ENCODE measurements at places on chromosomes 2 and 18.
A peak's percentile ranks its signal among the peaks of the same experiment; 100 is the strongest.

GRCh38 chr2:229265727-229266126 lies 5.4 kb downstream of the PID1 start:
- DNase-seq: no peak

- DNase-seq: no peak
These were observed 453.9 kb upstream of the TRIB2 start for GRCh38 chr2:12262681-12263436.

DNA sequence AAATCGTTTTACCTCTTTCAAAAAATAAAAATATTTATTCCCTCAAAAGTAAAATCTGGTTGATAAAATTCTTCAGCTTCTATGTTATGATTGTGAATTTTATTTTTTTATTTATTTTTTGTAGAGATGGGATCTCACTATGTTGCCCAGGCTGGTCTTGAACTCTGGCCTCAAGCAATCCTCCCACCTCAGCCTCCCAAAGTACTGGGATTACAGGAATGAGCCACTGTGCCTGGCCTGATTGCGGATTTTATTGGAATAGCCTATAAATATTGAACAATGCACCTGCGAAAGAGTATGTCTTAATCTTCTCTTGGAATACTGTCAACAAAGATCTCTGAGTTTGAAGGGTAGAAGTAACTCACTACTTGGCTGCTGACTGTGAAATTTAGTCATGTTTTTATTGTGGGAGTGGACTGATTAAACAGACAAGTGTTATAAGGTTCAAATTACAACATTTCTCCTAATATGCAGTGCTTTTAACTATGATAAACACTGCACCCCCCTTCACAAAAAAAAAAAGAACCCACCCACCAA lies 138.0 kb downstream of the AFF3 start:
- DNase-seq: no peak

- DNase-seq: no peak
These were observed 461.0 kb upstream of the CDH2 start for GRCh38 chr18:28637897-28638296.

DNA sequence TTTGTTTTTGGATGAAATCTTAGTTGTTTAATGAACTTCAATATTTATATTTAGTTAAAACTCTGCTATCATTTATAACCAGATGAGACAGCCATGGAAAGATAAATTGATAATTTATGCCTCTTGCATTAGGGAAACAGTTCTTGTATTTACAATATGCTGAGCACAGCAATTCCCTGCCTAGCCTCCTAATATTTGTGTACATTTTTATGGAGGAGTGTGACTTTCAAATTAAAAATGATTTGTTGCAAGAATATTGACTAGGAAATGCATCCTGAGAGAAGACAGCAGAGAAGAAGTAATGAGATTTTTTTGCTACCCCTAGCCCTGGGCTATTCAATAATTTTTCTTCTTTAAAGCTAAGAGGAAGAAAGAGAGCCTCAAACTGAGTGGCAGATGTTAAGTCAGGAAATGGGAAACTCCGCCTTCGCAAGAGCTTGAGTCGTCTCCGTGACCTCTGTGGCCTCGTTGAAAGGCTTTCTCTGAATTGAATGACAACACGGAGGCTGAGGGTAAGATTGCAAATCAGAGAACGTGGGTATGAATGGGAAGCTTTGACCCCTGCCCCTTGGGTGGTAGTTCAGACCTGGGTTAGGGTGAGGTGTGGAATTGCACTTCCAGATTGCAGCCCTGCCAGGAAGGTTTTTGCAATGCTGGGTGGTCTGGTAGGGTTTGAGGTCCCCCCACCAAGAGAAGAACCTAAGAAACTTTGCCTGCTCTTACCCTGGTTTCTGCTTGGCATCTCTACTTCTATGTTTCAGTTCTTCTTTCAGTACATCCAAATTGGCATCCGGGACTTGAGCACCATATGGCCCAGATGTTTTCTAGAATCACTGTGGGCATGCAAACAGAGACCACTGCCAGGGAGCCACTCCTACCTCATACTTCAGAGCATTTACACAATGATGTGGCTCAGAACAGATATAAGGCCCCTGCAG lies 210.3 kb upstream of the RBMS1 start:
- peak; percentile 52 for DNase-seq

DNA sequence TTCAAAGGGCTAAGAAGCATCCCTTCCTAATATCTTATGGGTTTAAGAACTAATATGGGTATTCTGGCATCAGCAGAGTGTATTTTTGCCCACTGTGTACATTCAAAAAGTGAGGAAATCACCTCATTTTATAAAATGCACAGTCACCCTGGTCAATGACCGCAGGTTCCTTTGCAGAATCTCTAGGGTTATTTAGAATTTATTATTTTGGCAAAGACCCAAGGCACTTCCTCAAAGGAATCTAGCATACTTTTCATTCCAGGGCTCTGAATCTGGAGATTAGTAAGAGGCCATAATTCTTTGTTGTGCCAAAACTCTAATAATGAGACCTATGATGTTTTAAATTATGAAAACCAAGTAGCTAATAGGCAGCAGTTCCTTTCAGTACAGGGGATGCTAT lies 27.2 kb upstream of the CDH2 start:
- no peak for DNase-seq

GRCh38 chr2:234676109-234676782 lies 179.4 kb upstream of the ARL4C start:
- no peak for DNase-seq

GRCh38 chr2:207823865-207824264 lies 54.2 kb upstream of the FZD5 start:
- no peak for DNase-seq
